ENCODE measurements at places on chromosomes 11 and 22. TPM values are rescaled to one million over a fixed set of nuclear protein-coding genes. Genes with fewer than 3 reads are reported as not detected.

DEFB131B gene
- not detected for total RNA-seq

PNPLA5 gene
- total RNA-seq: not detected

LRRC74B gene
- not detected for total RNA-seq

TBX10 gene
- total RNA-seq: 0.26 TPM

OSBPL5 gene
- not detected for total RNA-seq

LARGE2 gene
- 0.32 TPM for total RNA-seq

LMNTD2 gene
- 2.8 TPM for total RNA-seq

CD3D gene
- 0.69 TPM for total RNA-seq

RFPL2 gene
- total RNA-seq: not detected

THRSP gene
- not detected for total RNA-seq

TRIM49B gene
- not detected for total RNA-seq

TTC38 gene
- total RNA-seq: 11.2 TPM

USP2 gene
- 0.13 TPM for total RNA-seq

C11orf16 gene
- total RNA-seq: not detected

SPDYC gene
- not detected for total RNA-seq

CD59 gene
- 143 TPM for total RNA-seq

GUCY1A2 gene
- 0.05 TPM for total RNA-seq

INS gene
- not detected for total RNA-seq

KCNK4 gene
- total RNA-seq: not detected

OR51B4 gene
- not detected for total RNA-seq

UBQLNL gene
- 0.33 TPM for total RNA-seq

APOL2 gene
- 29.0 TPM for total RNA-seq

OR2D2 gene
- not detected for total RNA-seq
